Renal cortex interstitium (tissue), 15 donors: ENCODE measurements at places on chromosomes 6 and 20. TPM values are rescaled to one million over a fixed set of nuclear protein-coding genes. Genes with fewer than 3 reads are reported as not detected.

Gene KCNB1
- polyA plus RNA-seq = 1.1 TPM

Gene RNF39
- 1.7 TPM for polyA plus RNA-seq

Gene CD40
- polyA plus RNA-seq = 5.3 TPM

Gene CLVS2
- 0.28 TPM for polyA plus RNA-seq

Gene ATAT1
- 39.9 TPM for polyA plus RNA-seq

Gene ADGB
- polyA plus RNA-seq = 0.24 TPM

Gene TMEM217
- polyA plus RNA-seq = 2.5 TPM

Gene LY6G6D
- polyA plus RNA-seq = not detected

Gene STX11
- polyA plus RNA-seq = 0.95 TPM

Gene LY6G5C
- polyA plus RNA-seq = 3.4 TPM

Gene MTFR2
- 2.7 TPM for polyA plus RNA-seq

- no peak for DNase-seq
Observed at GRCh38 chr6:33779290-33779689, 9.6 kb downstream of the LEMD2 start.

DNA sequence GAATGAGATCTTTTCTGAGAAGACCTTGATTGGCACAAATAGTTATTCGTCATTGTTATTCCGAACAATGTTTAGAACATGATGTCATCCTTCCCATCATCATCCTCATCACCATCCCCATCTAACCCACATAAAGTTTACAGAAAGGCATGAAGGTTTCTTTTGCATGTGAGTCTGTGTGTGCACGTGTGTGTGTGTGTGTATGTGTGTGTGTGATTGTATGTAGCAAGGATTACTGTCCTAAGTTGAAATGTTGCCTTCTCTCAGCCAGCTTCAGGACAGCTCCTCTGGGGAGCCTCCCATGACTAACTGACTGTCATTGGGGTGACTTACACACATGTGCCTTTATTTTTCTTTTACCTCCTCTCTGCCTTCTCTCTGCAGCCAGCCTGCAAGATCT, 113.5 kb downstream of the SLC22A3 start:
- no peak for DNase-seq

- no peak for DNase-seq
Observed at GRCh38 chr6:156620331-156620730, 156.8 kb upstream of the ARID1B start.

DNA sequence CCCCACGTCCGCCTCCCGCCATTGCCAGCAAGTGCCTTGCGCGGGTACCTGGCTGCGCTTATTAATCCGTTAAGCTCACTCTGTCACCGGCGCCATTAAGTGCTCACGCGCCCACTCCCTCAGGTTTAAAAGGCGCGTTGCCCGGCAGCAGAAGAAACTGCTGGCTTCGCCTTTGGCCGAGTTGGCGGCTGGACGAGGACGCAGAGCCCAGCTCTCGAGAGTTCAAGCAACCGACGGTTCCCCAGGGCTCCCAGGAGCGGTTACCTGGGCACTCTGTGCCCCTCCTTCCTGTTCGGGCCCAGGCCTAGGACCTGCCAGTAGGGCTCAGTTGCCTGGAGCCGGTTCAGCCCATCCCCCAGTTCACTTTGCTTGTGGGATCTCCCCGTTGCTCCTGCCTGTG, at the start of gene GGTLC1:
GGTLC1 (minus strand) TSS at position 219 of the 400 bp plus-strand sequence. CDS start 2,168 bp downstream, outside the sequence.
- DNase-seq = no peak

DNA sequence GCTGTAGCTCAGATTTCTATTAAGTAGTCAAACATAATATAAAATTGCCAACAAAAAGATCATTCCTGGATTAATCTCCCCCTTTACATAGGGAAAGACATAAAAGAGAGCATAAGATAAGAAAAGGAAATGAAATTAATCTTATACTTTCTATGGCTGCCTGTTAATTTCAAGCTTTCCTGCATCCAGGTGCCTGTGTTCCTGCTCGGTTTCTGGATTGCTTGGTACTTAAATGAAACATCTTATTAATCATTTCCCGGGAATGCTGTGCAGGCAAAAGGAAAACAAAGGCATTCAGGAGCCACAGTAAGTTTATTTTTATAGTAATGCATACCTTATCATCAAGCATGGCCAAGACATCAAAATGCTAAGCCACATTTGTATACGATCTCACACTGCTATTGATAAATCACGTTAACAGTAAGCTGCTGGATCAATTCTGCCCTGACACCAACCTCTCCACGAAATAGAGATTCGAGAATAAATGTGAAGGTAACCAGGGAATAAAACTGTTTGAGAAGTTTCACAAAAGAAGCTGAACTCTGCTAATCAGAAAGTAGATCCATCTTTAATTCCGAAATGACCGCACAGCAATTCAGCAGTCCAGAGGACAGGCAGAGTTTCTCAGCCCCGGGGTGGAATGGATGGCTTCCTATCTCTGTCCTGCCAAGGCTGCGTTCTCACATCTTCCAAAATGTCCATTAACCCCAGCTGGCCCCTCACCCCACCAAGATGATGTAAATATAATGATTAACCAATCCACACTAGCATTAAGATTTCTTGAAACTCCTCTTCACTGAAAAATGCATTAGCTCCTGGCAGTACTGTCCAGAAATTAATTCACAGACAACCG, 32.6 kb upstream of the APCDD1L start:
- no peak for DNase-seq

GRCh38 chr6:44257753-44258324, 511 bp upstream of the SLC35B2 start:
- DNase-seq = no peak

DNA sequence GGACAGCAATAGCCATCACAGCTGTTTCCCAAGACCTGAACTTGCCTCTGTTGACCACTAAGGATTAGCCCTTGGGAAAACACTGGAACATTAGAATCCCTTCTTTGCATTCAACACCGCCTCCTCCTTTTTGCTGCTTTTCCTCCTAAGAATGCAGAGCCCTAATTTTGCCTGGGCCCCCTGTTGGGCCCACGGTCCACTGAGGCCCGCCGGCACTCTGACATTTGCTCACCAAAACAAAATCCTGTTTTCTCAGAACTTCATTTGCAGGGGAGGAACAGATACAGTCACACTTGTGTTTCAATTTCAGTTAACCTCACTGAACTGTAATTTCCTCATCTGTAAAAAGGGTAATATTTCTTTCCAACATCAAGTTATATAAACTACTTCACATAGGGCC, 116.0 kb upstream of the JARID2 start:
- no peak for DNase-seq

DNA sequence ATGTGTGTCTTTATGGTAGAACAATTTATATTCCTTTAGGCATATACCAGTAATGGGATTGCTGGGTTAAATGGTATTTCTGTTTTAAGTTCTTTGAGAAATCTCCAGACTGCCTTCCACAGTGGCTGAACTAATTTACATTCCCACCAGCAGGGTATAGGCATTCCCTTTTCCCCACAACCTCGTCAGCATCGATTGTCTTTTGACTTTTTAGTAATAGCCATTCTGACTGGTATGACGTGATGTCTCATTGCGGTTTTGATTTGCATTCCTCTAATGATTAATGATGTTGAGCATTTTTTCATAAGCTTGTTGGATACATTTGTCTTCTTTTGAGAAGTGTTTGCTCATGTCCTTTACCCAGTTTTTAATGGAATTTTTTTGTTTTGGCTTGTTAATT, 5.3 kb upstream of the TASP1 start:
- no peak for DNase-seq

DNA sequence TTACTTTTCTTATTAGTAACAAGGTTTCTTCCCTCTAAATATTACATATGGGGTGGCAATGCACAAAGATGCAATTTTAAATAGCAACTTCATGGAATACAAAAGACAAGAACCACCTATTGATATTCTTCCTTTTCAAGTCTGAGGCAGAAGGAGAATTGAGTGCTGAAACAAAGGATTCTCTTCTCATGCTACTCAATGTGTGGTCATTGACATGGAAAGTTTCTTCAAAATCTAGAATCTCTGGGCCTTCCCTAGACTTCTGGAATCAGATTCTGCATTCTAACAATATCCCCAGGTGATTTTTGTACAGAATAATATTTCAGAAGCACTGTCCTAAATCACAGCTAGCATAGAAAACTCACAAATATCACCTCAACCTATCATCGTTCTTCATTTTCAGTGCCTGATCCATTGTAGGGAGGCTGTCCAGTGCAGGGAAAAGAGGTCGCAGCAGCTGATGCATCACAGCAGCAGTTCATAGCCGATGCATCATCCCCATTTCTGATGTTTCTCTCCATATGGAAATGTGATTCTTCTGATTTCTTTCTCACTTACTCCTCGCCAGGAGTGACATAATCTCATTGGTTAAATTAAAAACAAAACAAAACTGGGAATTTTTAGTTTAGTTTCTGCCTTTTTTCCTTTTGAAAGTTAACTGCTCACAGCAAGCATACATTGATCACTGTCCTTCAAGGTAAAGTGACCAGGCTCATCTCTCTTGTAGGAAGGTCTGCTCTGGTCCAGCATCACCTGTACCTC, 139.5 kb upstream of the FAM83B start:
- DNase-seq = no peak

GRCh38 chr6:155026022-155026705, 31.0 kb downstream of the TIAM2 start:
- no peak for DNase-seq

GRCh38 chr6:129575378-129576118, 134.4 kb downstream of the ARHGAP18 start:
- no peak for DNase-seq

- no peak for DNase-seq
Observed at GRCh38 chr6:72905705-72906478, 284.0 kb downstream of the KCNQ5 start.

DNA sequence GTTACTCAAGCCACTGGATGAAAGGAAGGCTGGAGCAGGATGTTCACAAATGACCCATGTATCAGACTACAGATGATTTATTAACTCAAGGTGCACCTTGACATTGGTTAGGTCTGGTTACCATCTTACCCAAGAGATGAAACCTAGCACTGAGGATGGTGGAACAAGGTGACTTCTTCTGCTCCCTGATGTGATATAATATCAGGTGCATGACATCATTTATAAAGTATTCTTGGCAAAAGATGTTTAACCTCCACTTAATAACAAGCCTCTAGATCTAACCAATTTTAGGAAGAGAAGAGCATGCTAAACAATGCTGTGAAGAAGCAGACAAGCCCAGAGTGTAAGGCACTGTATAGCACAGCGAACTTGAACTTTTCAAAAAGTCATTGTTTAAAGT, 100.9 kb downstream of the FYN start:
- no peak for DNase-seq

- no peak for DNase-seq
Observed at GRCh38 chr6:4271761-4272470, 136.5 kb upstream of the ECI2 start.

DNA sequence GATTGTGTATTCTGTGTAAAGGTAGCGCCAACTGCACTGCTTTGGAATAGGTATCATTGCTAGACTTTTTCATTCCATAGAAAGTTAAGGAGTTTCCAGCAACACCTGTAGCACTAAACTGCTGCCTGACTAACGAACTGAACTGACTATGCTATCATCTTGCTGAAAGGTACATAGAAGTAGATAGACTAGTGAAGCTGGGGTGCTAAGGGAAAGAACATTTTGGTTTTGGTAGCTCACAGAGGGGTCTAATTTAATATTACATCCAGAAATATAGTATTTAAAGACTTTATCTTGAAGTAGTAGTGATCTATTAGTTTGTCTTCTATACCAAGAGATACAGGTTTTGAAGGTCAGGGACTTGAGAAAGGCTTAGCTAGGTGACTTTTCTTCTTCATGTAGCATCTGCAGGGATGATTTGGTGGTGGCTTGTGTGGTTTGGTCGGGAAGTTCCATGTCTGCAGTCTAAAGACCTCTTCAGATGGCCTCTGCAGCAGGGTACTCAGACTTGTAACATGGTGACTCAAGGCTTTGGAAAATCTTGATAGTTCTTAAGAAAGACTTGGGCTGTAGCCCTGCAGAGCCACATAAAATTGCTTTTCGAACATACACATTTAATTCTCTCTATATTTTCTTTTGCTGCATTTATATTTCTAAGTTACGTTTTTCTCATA, 10.2 kb downstream of the SENP6 start:
- no peak for DNase-seq

DNA sequence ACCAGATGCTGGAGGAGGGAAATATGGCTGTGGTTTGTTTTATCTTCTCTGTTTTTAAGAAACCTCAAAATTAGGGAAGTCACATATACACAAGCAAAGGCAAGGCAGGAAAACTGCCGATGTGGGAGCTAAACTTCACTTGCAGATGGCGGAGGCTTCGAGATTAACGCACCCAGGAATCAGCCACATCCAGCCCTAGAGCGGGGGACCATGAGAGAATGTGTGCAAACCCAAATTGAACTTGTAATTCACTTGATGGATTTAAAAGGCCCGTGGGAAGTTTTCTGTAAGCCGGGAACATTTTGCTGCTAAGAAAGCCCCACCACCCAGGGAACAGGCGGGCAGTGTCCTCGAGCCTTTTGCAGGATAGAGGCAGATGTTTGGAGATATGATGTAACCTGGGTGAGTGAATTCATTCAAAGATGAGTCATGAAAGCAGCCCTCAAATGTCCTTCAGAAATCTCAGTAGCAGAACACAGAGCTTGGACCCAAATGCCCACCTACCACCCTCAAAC, 39.9 kb downstream of the PREX1 start:
- DNase-seq = no peak

GRCh38 chr20:1184638-1185315, at the start of gene TMEM74B:
Gene TMEM74B (minus strand): TSS chr20:1184981. CDS start chr20:1183801, 1,180 bp downstream.
- DNase-seq = no peak

GRCh38 chr20:11467436-11467835, 450.3 kb upstream of the BTBD3 start:
- DNase-seq = no peak

- no peak for DNase-seq
Observed at GRCh38 chr6:43738267-43738676, 31.7 kb upstream of the VEGFA start.

- DNase-seq = no peak
Observed at GRCh38 chr20:44006578-44006977, 91.9 kb downstream of the TOX2 start.

GRCh38 chr20:32603046-32603726, 18.1 kb upstream of the NOL4L start:
- DNase-seq = no peak
